ENCODE measurements at places on chromosomes 1 and 21.

DNA sequence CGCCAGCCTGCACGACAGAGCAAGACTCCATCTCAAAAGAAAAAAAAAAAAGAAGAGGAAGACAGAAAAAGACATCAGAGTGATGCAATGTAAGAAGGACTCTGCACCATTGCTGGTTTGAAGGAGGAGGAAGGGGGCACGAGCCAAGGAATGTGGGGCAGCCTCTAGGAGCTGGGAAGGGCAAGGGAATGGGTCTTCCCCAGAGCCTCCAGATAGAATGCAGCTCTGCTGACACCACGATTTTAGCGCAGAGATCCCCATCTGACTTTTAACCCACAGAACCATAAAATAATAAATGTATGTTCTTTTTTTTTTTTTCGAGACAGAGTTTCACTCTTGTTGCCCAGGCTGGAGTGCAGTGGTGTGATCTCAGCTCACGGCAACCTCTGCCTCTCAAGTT lies 33.9 kb upstream of the LAMC2 start:
- no peak for DNase-seq

DNA sequence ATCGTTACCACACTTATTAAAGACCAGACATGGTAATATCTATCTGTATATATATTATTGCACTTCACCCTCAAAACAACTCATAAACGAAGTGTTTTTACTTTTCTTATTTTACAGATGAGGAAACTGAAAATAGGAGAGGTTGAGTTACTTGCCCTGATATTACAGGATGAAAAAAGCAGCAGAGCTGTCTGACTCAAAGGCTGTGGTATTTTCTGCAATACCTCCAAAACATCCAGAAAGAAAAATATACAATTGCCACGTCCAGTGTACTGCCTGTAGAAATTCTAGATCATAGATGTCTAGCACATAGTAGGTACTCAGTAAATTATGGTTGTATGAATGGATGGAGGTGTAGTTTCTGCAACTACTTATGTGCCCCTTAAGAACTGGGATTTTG lies 5.2 kb upstream of the TARBP1 start:
- no peak for DNase-seq

DNA sequence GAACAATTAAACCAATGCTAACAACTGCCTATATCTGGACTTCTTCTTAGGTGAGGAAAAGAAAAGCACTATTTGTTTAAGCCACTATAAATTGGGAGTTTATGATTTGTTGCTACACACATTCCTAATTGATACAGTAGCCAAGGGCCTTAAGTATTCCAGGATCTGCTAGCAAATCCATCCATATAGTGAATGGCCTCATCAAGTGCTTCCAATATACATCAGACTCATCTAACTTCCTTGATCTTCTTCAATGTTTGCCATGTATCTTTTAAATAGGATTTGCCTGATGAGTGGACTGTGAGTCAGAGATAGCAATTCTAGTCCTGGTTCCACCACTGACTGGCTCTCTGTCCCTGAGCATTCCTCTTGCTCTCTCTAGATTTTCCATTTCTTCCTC lies 430.2 kb downstream of the OMA1 start:
- DNase-seq = no peak

DNA sequence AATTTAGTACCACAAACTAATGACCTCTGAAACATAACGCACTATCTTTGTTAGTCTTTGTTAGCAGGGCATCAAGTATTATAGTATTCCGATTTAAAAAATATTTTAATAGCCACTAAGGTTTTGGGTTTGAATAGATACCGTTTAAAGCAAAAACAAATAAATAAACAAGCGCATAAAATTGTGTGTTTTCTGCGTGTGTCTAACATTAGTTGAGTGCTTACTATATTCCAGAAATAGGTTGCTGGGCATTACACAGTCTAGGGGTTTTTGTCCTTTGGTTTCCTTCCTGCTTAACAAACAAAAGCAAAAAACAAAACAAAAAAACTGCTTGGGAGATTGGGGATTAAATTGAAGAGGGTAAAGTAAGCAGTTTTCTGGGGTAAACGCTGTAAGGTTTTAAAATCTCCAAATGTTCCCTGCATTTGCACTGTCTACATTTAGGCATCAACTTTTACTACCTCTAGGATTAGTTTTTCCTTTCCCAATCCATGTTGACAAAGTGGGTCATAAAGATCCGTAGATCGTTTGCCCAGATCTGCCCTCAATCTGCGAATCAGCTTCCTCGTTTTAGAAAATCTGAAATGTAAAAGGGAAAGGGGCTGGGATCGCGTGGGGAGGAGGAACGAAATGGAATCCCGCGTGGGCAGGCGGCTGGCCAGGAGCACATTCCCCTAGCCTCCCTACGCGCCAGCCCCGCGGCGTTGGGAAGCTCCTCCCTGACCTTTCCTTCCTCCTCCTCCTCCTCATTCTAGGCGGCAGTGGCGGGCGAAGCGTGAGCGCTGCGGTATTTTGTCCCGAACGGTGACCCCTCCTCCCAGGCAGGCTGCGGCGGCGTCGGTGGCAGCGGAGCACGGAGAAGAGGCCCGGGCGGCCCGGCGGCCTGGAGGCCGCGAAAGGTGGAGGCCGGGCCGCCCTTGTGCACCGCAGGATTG lies at the start of gene KCTD3:
Gene KCTD3 (plus strand): TSS at position 749 of the 935 bp plus-strand sequence. CDS start 382 bp downstream, outside the sequence.
- peak; percentile 89 for DNase-seq

DNA sequence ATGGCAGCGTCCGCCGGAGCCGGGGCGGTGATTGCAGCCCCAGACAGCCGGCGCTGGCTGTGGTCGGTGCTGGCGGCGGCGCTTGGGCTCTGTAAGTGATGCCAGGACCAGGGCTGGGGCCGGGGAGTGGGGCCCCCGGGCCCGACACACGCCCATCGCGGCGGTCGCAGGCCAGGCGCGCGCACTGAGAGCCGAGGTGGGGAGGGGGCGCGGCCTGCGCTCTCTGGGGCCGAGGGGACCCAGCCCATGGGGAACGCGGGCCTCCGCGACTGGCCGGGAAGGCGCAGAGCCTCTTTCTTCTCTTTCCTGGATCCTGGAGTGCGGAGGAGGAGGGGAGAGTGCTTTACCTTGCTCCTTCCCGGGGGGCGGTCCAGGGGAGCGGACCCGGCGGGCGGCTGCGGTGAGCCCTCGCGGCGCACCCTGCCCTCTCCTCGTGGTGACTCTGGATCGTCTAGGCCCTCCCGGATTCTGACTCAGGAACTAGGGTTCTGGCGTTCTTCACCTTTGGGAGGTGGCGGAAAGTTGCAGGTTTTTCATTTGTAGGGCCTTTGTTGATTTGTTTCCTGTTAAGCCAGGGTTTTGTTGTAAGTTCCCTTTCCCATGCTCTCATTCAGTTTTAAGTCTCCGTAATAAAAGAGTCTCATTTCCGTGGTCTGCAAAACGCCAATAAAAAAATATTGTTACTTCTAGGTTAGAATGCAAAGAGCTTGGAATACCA lies 529 bp downstream of the MPZL1 start:
- DNase-seq = peak; percentile 59

- no peak for DNase-seq
Observed at GRCh38 chr1:225750875-225751824, 26.5 kb upstream of the SRP9 start.

- no peak for DNase-seq
Observed at GRCh38 chr1:231950331-231951128, 323.9 kb downstream of the DISC1 start.

- DNase-seq = no peak
Observed at GRCh38 chr1:228109962-228110488, 926 bp upstream of the MRPL55 start.

- no peak for DNase-seq
Observed at GRCh38 chr1:27564710-27565649, 39.0 kb downstream of the AHDC1 start.

GRCh38 chr21:39923476-39923875 lies 56.2 kb downstream of the PCP4 start:
- no peak for DNase-seq

DNA sequence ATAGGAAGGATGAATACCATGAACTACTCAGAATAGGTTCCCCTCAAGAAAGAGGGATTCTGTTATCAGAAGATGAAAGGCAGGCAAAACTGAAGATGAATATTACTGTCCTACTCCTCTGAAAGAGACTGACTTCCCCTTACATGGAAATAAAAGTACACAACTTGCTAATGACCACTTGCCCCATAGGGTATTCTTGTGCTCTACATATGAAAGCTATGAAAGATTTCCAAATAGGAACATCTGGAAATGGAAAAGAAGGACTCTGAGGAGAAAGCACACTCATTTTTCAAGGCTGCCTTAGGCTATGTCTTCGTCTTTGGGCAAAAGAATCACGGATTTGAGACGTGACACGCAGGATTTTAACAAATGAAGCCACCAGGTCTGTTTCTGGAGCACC lies 170.1 kb upstream of the DAB1 start:
- no peak for DNase-seq

DNA sequence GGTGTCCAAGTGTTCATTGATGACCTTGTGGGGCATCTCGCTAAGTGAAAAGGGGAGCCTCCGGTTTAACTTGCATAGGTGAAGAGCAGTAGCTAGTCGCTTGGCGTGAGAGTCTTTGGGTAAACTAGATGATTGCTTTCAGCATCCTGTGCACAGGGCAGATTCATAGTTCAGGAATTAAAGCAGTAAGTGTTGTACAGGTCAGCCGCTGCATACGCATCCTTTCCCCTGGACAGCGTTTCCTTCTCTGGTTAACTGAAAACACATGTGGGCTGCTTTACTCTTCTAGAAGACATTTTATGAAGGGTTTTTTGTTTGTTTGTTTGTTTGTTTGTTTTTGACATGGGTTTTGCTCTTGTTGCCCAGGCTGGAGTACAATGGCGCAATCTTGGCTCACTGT lies 12.1 kb downstream of the NDUFV3 start:
- no peak for DNase-seq

DNA sequence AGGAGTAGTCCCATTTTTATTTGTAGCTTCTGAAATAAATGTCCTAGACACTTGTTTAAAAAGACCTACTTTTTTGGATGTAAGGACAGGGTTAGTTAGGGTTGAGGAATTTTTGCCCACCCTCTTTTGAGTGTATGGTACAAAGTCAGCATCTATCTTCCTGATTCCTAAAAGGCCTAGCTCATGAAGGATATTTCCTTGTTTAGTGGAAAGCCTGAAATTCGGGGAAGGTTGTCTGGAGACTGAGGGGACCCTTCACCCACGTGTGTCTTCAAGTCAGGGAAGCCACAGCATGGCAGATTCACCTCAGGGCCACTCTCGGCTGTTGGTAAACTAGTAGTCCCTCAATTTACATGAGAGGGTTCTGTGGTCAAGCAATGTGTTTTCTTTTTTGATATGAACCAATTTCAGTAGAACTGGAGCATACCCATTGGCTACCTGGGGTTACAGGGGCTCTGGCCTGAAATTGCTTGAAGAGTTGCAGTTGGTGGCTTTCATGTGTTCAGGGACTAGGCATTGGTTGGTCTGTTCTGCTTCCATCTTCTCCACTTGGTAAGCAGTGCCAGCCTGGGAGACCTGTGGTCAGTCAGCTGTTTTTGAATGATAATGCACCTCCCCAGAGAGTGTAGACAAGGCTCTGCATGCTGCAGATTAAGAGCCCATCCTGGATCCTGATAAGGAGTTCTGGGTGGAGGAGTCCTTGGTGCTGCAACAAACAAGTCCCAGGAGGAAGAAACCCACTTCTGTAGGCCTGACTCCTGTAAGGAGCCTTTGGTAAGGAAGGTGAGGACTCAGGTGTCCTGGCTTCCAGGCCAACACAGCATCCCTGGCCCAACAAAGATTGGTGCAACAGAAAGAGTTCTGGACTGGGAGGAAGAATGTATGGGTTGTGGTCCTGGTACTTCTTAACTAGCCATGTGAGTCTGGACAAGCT lies 6.3 kb downstream of the BTG2 start:
- no peak for DNase-seq

GRCh38 chr1:91791103-91791502 lies 94.8 kb downstream of the TGFBR3 start:
- no peak for DNase-seq

GRCh38 chr1:235881930-235882700 lies 15.4 kb upstream of the LYST start:
- no peak for DNase-seq

DNA sequence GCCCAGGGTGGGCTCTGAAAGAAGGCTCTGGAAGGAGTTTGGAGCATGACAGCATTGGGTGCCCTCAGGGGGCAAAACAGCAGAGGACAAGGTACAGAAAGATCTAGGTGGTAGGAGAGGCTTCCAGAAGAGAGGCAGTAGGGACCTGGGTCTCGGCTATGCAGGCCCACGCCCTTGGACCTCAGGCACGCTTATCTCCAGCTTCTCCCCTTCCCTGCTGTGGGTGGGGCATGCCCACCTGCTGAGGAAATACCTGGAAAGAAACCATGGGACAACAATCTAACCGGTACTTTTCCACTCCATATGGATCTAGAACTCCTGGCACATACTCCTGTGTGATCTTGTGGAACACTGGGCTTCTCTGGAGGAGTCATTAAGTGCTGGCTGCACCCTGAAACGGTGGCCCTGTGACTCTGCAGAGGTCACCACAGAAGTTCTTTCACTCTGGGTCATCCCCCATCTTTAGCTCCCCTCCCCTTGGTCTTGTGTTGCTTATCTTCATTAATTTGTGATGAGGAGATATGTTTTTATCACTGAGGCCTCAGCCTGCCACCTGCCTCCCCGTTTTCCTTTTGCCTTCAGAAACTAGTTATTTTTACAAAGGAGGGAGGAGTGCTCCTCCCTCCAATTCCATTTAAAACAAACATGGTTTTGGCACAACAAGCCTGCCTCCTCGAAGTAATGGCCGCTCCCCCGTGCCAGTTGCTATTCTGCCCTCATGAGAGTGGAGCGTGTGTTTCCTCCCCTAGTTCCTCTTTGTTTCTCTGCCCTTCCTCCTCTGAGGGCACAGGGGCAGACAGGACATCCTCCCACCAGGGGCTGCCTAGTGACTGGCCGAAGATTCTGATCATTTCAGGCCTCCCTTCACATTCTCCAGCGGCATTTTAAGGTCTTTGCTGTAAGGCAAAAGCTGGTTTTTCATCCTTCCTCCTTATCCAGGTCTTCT lies 78.0 kb upstream of the ATP5PO start:
- no peak for DNase-seq

DNA sequence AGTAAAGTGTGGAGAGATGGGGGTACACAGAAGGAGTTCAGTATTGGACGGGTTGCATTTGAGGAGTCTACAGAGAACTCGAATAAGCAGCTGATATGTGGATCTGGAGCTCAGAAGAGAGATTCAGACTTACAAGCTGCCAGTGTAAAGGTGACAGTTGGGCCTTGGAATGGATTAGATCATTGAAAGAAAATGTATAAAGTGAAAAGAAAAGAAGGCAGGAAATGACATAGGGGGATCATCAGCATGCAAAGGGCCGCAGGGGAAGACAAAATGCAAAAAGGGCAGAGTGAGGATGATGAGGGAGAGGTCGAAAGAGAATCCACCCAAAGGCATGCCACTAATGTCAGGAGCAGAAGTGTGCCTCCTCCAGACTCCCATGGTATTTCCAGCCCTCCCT lies 273.3 kb downstream of the TNR start:
- no peak for DNase-seq

All from lung (tissue), 17 donors.